ENCODE measurements at places on chromosomes 12 and 14.

- DNase-seq, result no peak
Measured at GRCh38 chr14:72588521-72588920, 305.4 kb downstream of the DPF3 start.

GRCh38 chr12:56299308-56299852 is 750 bp downstream of the CS start:
- no peak for DNase-seq

DNA sequence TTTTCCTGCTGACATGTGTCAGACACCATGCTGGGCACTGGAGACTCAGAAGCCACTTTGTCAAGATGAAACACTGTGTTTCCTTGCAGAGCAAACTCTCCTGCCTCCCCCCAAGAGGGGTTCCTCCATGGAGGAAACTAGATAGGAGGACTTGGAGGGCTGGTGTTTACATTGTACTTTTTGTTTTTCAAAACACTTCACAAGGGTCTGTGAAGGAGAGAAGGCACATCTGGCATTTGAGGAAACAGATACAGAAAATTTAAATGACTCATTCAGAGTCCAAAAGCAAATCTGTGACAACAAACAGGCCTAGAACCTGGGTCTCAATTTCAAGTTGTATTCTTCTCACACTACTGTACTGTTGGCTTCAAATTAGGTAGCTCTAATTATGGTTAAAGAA is 6.7 kb upstream of the CDKL1 start:
- DNase-seq, result no peak

GRCh38 chr14:70921669-70922068 is 14.4 kb downstream of the PCNX1 start:
- no peak for DNase-seq

GRCh38 chr12:51771008-51771407 is 77.5 kb downstream of the FIGNL2 start:
- DNase-seq, result no peak

- DNase-seq, result no peak
Measured at GRCh38 chr14:76998910-76999309, 29.6 kb downstream of the IRF2BPL start.

- DNase-seq, result no peak
Measured at GRCh38 chr14:24848102-24848790, 201.7 kb downstream of the STXBP6 start.

All from hindlimb muscle (tissue), 1 donor.